ENCODE measurements at places on chromosomes 3 and 15. TPM values are rescaled to one million over a fixed set of nuclear protein-coding genes. Genes with fewer than 3 reads are reported as not detected.

DNA sequence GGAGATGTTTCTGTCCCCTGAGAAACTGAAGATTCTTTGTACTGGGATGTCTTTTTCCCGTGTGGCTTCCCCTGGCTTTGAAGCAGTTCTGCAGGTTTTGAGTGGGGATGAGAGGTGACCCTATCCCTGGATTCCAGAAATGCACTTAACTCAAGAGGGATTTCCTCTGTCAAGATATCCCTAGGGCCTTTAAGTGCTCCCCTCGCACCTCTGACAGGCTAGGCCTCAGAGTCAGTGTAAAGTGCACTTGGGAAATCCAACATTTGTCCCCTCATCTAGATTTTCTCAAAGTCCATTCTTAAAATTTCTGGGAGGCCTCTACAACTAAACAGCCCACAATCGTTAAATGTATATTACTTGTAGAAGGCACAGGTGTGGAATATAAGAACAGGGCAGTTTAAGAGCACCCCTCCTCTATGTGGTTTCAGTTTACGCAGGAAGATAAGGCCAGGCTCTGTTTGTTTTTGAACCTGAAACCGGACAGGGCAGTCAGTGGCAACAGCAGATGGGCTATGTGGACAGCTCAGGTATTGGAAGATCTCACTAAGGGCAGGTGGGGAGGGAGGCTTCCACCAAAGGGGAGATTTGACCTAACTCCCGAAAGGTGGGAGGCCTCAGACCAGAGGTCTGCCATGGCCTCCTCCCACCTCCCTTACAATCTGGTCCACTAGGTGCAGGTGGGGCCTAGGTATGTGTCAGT, 4.8 kb downstream of the C3orf52 start:
- peak; percentile 51 for DNase-seq

GRCh38 chr3:76310089-76310488, 524.7 kb upstream of the ZNF717 start:
- no peak for DNase-seq

Gene SYNPR
- not detected for polyA plus RNA-seq

DNA sequence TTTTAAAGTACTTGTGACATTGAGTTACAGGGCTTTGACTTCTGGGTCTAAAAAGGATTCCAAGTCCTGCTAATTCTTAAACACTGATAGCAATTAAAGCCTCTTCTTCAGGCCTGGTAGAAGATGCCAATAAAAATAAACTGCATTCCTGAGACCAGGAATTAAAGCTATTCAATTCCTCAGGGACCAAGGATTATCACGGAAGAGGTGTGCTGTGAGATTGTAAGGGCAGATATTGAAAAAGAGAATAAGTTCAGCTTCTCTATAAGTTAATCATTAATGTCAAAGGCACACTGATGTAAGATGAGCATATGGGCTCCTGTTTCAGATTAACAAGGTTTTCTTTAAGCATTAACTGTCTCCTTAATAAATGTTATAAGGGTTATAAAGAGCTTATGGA, 611.3 kb downstream of the SI start:
- no peak for DNase-seq

Gene SCN11A
- polyA plus RNA-seq: 0.17 TPM

DNA sequence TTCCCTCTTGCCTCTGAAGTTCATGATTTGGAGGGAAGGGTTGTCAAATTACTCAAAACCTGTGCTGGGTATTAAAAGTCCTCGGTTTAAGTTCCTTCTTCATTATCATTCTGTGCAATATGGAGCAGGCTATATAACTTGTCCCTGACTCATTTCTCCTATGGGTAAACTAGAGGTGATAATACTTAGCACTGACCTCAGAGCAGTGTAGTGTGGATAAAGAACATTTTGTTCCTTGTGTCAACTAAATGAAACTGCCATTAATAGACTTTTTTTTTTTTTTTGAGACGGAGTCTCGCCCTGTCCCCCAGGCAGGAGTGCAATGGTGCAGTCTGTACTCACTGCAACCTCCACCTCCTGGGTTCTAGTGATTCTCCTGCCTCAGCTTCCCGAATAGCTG, 2.2 kb upstream of the BBX start:
- DNase-seq: no peak

Gene TRIM59
- polyA plus RNA-seq: 0.84 TPM

- no peak for DNase-seq
These were observed 198.8 kb downstream of the KLHL25 start for GRCh38 chr15:85595804-85596536.

DNA sequence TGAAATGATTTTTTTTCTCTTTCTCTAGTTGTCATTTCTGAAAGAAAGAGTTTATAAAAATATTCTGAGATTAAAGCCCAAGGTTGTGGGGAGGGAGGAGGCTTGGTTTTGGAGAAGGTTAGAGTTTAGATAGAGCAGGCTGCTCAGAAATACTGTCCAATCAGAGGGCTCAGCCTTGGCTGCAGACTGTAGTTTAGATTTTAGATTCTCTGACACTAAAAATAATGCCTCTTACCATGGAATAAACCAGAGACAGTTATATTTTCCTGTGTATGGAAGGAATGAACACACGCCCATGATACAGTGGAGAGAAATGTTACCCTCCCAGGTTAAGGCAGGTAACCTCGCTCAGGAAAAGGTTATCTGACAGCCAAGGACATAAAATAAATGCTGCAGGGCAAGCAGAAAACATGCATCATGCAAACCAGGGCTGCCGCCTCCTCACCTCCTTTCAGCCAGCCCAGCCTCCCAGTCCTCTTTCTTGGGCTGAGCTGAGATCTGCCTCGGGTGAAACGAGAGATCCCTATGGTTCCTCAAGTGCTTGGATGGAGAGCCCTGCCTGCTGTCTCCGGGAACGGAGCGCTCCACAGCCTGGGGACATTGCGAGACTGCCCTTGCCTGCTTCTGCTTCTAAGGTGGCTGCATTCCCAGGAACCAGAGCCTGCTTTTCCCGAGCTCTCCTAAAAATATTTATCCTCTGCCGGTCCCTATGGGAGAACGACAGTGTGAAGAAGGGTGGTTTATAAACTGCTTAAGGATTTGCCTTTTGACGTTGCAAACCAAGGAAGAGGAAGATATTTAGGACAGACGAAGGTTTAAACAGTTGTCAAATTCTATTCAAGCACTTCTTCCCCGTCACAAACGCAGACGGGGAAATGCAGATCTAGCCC, 848 bp downstream of the NCEH1 start:
- peak; percentile 38 for DNase-seq

Gene CCR9
- 0.43 TPM for polyA plus RNA-seq

DNA sequence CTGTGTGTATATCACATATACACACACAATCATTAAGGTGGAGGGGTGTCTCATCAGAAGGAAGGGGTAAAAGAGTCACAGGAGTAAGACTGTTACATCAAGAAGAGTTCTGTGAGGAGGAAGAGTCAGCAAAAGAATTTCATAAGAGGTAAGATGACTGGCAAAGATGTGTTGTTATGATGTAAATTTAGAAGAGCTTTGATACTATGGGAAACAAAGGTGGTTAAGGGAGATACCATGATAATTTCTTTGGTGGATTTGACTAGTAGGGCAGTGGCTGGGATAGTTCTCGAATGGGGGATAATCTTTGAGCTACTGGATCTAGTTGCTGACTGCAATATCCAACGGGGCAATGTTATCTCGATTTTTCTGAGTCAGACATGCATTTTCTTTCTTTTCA, 61.6 kb downstream of the STAG1 start:
- no peak for DNase-seq

Gene CISH
- 59.4 TPM for polyA plus RNA-seq

DNA sequence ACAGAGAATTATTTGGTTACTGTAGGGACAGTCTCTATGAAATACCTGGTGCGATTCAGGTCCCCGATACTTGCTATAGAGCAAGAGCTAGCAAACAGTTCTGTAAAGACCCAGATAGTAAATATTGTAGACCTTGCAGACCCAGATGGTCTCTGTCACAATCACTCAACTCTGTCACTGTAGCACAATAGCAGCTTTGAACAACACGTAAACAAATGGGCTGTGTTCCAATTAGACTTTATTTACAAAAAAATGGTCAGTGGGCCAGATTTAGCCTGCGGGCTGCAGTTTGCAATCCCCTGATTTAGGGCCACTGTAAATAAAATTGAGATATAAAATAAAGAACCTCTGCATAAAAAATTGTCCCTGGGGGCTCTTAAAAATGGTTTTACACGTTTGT, 127.7 kb downstream of the SV2B start:
- DNase-seq: no peak

DNA sequence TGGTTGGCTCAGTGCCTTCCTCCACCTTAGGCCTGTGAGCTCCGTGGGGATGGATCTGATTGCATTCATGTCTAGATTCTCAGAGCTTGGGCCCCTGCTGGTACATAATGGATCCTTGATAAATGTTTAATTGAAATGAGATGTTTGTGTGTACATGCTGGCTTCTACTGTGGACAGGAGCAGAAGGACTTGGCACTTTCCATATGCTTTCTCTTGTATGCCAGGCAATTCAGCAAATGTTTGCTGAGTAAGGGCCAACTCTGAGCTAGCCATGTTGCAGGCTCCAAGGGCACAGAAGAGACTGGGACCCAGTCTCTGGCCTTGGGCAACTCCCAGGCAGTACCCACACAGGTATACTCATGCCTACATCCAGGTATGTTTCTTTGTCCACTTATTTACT, 67.0 kb downstream of the RAB11A start:
- DNase-seq: no peak

Gene ZDHHC23
- polyA plus RNA-seq: 4.8 TPM

- peak; percentile 74 for DNase-seq
These were observed 31.7 kb upstream of the MNS1 start for GRCh38 chr15:56496635-56497034.

Gene DOCK3
- polyA plus RNA-seq: 0.49 TPM

GRCh38 chr15:61687124-61687523, 373.1 kb downstream of the VPS13C start:
- DNase-seq: no peak

GRCh38 chr3:144049374-144049773, 77.8 kb downstream of the DIPK2A start:
- no peak for DNase-seq

DNA sequence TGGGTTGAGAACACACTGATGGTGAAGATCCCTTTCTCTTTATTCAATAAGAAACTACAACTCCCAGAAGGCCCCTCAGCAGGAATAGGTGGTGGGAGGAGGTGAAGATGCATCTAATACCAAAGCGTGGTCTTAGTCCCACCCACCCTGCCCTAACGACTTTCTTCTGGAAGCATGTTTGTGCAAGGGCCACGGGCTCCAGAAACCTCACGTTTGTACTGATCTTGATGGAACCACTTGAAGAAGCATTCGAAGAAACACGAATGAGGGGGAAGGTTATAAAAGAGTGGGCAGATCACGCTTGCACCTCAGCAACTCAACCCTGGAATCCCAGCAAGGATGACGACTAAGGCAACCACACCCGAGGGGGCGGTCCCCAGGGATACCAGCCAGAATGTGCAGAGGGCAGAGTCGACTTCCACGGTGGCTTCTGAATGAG, 10.6 kb upstream of the SLC25A36 start:
- DNase-seq: no peak

- DNase-seq: no peak
These were observed 24.1 kb downstream of the CCNL1 start for GRCh38 chr3:157135671-157136396.

Gene OR5H15
- polyA plus RNA-seq: not detected

Gene STAB1
- polyA plus RNA-seq: 98.4 TPM

DNA sequence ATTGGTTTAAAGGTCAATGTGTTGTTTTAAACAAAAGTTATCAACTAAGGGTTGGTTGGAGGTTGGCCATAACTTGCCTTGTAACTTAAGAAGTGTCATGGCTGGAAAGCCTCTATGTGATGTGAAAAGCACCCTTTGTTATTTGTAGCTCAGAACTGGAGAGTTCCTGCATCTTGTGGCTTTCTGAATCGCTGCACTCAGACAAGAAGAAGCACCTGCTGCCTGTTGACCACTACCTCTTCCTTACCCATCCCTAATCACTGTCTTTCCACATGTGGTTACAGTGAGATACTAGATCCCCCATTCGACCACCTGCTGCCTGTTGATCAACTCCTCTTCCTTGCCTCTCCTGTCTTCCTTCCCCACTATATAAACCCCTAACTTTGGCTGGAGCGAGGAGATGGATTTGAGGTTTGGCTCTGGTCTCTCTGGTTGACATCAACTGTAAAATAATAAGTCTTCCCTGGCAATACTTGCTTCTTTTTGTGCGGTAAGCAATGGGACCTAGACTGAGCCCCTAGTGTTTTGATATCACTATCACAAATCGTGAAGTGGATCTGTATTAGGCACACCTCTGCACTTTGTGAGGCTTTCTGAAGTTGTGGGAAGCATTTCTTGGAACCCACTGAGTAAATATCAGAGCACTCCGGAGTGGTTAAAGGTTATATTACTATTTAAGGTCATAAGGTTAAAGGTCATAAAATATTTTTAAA, 13.8 kb downstream of the RPL39L start:
- no peak for DNase-seq

- no peak for DNase-seq
These were observed 467.9 kb upstream of the ATP11B start for GRCh38 chr3:182325213-182325950.

GRCh38 chr3:46281551-46281950, 39.3 kb downstream of the CCR3 start:
- DNase-seq: no peak

GRCh38 chr3:126101521-126101982, 17.6 kb upstream of the SLC41A3 start:
- DNase-seq: no peak

DNA sequence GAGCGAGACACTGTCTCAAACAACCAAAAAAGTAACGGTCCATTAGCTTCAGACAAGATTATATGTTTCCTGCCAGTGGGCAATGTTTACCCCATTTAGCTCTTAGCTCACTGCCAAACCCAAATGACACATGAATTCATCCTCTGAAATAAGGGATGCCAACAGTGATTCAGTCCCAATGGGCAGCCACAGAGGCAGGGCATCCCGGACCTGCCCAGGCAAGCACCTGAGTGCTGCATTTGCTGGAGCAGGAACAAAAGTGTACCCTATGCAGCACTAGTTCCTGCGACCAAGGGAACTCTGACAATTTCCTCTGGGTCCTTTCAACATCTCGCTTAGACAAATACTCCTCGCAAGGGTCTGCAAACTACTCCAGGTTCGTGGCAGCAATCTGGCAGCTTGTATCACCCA, 8.0 kb downstream of the IP6K2 start:
- DNase-seq: no peak

Gene CATSPER2
- 1.9 TPM for polyA plus RNA-seq

Gene CPEB1
- polyA plus RNA-seq: 1.6 TPM

Gene SEMA3G
- polyA plus RNA-seq: 28.2 TPM

- DNase-seq: no peak
These were observed 64.7 kb downstream of the ATP2B2 start for GRCh38 chr3:10440684-10441083.

DNA sequence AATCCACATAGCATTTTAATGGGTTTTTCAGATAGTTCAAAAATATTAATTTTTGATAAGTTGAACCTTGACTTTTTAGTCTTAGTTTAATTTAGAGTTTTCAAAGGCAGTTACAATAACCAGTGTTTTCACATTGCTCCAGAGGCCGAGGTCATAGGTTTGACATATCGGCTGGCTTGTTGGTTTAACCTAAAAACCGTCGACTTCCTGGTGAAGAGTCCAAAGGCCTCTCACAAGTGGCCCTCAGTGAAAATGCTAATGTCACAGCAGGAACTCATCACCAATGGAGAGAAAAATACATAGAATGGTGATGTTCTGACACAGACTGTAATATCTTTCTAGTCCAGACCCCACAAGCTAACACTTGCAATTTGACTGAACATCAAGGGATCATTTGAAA, 642.3 kb downstream of the PLOD2 start:
- DNase-seq: no peak

Gene OR5K2
- not detected for polyA plus RNA-seq
